ENCODE measurements at places on chromosomes 5 and 9.

DNA sequence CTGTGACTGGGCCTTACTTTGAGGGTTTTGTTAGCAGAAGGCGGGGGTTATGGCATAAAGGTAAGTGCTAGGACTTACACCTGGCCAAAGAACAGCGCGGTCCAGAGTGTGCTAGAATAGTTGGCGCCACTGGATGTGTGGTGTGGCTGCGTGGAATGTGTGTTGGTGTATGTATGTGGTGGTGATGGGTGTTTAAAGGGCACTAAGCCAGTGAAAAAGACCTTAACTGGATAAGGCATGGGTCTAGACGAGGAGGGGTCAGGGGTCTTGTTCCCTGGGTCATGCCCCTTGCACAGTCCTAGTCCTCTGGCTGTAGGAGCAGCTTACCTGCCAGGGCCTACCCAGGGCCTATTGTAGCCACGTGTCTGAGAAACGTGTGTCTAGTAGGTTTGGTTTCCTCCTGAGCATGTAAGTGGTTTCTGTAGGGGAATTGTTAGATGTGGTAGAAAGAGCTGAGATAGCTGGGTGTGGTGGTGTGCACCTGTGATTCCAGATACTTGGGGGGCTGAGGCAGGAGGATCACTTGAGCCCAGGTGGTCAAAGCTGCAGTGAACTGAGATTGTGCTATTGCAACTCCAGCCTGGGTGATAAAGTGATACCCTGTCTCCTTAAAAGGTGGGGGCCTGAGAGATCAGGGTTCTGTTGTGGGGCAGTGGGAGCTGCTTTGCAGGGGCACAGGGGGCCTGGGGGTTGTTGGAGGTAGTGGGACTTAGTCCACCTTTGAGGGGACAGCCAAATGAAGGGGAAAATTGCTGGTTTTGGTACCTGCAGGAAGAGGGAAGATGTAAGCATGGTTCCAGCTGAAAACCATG is 55.2 kb downstream of the HSPA4 start:
- DNase-seq, result peak; percentile 58

DNA sequence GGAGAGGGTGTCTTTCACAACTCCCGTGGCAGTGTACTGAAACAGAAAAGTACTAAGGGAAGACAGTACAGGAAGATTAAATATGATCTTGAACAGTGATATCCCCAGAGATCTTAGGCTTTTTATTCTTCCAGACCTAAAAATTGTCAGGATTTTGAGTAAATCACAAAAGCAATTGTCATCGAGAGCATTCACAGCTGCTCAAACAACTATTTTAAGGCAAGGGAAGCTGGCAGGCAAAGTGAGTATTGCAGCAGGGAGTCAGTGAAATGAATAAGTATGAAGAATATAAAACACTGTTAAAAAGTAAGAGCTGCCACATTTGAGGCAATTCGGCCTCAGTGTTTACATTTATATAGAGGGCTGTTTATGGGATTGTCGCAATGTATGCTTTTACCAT is 479.0 kb downstream of the CAAP1 start:
- DNase-seq, result no peak

GRCh38 chr9:34279411-34279810 is 49.7 kb downstream of the KIF24 start:
- no peak for DNase-seq

DNA sequence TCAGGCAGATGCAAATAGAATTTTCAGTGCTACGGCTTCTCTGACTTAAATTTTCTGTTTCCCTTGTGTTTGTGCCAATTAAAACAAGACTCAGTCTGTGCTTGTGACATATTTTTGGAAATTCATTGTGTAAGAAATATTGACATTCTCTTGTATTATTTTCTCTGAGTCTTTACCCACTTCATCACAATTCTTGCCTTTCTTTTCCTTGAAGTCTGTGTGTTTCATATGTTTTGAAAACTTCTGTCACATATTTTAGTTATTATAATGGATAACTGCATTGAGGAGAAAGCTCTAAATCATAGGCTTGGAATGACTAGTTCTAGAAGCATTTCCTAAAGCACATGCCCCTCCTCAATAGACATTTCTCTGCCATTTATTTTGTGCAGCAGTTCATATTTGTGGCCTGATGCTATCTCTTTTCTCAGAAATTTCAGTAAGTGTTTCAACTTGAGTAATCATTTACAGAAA is 206.6 kb downstream of the PALM2AKAP2 start:
- no peak for DNase-seq

- no peak for DNase-seq
Observed at GRCh38 chr5:103364074-103364473, 105.5 kb downstream of the MACIR start.

DNA sequence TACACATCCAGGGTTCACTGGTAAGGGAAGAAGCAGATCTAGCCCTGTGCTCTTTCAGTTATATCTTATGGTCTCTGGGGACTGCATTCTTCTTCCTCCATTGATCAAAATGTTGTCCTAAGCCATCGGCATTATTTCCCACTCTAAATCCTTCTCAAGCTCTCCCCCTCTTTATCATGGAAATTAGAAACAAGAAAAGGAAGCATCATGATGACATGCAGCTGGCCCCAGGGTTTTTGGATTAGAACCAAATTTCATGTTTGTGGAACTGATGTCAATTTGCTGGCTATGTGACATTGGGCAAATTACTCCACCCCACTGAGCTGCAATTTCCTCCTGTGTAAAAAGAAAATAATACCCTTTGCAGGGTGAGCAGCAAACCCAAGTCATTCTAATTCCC is 39.5 kb downstream of the MFAP3 start:
- DNase-seq, result no peak

- DNase-seq, result no peak
Observed at GRCh38 chr5:77209495-77210090, 887 bp upstream of the PDE8B start.

GRCh38 chr9:34983209-34983608 is 6.3 kb upstream of the DNAJB5 start:
- no peak for DNase-seq

DNA sequence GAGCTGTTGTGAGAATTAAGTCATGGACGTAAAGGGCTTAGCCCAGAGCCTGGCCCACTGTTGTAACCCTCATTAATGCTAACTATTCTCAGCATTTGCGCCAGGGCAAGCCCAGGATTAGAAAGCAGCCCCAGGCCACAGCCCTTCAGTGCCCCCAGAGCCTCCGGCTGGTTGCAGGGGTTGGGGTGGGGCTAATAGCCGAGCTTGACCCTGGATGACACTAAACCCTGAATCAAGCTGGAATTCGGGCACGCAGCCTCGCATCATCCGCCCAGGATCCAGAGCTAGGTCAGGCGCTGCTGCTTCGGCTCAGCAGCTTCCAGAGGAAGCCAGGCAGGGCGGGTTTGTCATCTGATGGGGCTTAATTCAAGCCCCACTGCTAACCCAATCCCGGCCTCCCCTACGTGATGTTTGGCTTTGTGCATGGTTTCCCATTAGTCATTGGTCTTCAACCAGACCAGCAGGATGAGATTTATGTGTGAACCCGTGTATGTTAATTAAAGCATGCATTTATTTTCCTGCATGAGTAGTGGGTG is 1.2 kb upstream of the MEGF9 start:
- DNase-seq, result no peak

GRCh38 chr9:127802576-127803443 is at the start of gene FPGS:
Gene FPGS (plus strand): TSS chr9:127802882. CDS start chr9:127802925, 43 bp downstream.
- peak; percentile 92 for DNase-seq

DNA sequence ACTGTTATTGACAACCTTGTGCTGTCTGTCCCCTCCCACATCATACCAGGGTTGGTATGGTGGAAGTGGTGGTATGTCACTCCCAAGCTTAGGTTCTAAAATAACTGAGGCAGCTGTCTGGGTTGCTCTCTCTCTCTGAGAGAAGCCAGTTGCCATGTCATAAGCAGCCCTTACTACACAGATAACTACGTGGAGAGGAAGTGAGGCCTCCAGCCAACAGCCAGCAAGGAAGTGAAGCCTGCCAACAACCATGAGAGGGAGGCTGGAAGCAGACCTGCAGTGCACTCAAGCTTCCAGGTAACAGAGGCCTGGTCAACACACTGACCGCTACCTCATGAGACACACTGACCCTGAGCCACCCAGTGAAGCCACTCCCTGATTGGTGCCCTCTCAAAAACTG is 18.6 kb downstream of the CTNNAL1 start:
- no peak for DNase-seq

GRCh38 chr5:119131530-119132304 is 60.8 kb downstream of the DMXL1 start:
- no peak for DNase-seq

DNA sequence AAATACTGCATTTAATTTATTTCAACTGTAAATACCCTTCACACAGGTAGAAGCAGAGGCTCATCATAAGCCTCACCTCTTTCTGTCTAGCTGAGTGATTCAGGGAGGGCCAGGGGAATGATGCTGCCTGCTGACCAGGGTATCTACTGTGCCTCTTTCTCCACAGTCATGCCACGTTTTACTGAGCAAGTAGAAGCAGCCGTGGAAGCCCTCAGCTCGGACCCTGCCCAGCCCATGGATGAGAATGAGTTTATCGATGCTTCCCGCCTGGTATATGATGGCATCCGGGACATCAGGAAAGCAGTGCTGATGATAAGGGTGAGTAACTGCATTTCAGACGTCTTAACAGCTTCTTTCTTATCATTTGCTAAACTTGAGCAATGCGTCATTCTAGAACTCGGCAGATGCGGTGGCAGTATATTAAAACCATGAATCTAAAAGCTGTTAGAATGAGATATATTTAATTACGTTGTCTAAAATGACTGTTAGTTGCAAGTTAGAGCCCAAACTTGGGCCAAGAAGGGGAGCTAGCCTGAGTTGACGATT is 50.0 kb upstream of the LRRTM2 start:
- DNase-seq, result no peak

DNA sequence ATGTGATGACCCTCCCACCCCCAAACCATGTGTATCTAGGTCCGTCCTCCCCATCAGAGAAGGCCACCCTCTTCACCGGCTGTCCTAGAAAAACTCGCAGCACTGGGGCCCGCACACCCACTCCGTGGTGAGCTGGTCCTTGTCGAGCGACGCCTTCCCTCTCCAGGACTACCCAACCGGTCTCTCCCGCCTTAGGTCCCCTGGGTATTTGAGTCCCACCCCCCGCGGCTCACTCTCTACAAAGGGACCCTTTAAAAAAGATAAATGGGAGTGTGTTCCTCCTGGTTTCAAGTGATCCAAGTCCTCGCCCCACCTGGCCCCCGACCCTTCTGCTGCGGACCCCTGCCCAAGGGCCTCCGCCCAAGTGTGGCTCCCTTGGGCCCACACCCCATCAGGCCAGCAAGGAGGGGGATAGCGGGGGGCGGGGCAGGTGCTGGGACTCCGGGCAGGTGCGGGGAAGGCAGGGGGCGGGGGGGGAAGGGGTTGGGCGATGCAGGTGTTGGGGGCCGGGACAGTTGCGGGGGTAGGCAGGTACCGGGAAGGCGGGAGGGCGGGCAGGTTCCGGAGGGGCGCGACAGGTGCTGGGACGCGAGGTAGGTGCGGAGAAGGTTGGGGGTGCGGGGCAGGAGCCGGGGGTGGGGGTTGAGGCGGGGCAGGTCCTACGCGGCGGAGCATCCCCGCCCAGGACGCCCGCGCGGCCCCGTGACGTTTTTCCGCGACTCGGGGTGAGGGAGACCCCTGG is 970 bp upstream of the ARRDC1 start:
- no peak for DNase-seq
